ENCODE measurements at places on chromosomes 11 and 22. TPM values are rescaled to one million over a fixed set of nuclear protein-coding genes. Genes with fewer than 3 reads are reported as not detected.

Gene TMEM121B
- 0.15 TPM for total RNA-seq

Gene SORL1
- 46.9 TPM for total RNA-seq

Gene DSCAML1
- total RNA-seq = 0.48 TPM

Gene FRMD8
- total RNA-seq = 49.8 TPM

Gene RAPSN
- 0.29 TPM for total RNA-seq

Gene DPP3
- 80.1 TPM for total RNA-seq

Gene OR5AK2
- total RNA-seq = not detected

Gene OVOL1
- not detected for total RNA-seq

Gene BRMS1
- 66.1 TPM for total RNA-seq

Gene RIN1
- 1.5 TPM for total RNA-seq

Gene VSTM5
- not detected for total RNA-seq

Gene TRPM5
- not detected for total RNA-seq

Gene UBXN1
- total RNA-seq = 142 TPM

Gene EMID1
- not detected for total RNA-seq

Gene OR5B21
- 0.42 TPM for total RNA-seq

DNA sequence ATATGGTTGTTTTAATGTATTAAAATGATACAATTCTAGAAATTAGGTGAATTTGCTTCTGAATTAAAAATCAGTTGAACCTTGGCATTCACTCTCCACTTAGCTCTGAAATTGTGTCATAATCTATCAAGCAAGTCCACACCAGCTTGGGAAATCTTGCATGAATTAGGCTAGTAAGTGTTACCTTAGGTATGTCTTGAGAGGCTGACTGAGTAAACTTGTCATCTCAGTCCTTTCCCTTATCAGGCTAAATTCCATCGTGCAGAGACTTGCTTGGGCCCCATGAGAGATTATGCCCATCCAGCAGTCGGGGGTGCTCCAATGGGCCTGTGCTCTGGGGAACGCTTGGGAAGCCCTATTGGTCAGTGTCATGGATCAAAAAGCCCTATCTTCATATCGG is 33.9 kb upstream of the ST14 start:
- no peaks in the 10 kb centered on the region for H3K27me3 ChIP-seq
- no peak overlapping the region for H3K4me3 ChIP-seq
- DNase-seq = no peak
- H3K36me3 ChIP-seq = peaks cover 12% of the 10 kb centered on the region

GRCh38 chr11:32313477-32313876 is 121.9 kb downstream of the WT1 start:
- H3K4me1 ChIP-seq = no peaks in the 10 kb centered on the region
- no peak overlapping the region for H3K27ac ChIP-seq
- H3K27me3 ChIP-seq = no peaks in the 10 kb centered on the region

DNA sequence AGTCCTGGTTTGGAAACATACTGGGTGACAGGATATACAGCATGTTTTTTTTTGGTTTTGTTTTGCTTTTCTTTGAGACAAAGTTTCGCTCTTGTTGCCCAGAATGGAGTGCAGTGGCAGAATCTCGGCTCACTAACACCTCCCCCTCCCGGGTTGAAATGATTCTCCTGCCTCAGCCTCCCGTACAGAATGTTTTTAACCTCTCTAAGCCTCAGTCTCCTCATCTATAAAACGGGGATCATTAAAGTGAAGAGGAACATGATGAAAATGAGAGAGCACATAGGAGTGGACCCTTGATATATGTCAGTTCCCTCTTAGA is 28.1 kb upstream of the SCARF2 start:
- H3K4me1 ChIP-seq = peaks cover 67% of the 10 kb centered on the region
- peaks cover 2% of the 10 kb centered on the region for H3K36me3 ChIP-seq
- no peaks in the 10 kb centered on the region for H3K27me3 ChIP-seq
- DNase-seq = no peak
- H3K27ac ChIP-seq = no peak overlapping the region

GRCh38 chr11:36478700-36479329 is 31.3 kb downstream of the TRAF6 start:
- H3K36me3 ChIP-seq = no peaks in the 10 kb centered on the region
- H3K4me3 ChIP-seq = no peak overlapping the region
- no peak overlapping the region for H3K27ac ChIP-seq
- no peaks in the 10 kb centered on the region for H3K27me3 ChIP-seq

- no peak overlapping the region for H3K27ac ChIP-seq
- H3K36me3 ChIP-seq = no peaks in the 10 kb centered on the region
- no peaks in the 10 kb centered on the region for H3K27me3 ChIP-seq
- DNase-seq = no peak
- no peak overlapping the region for H3K4me3 ChIP-seq
Observed at GRCh38 chr11:111445586-111445985, 66.5 kb upstream of the POU2AF1 start.

DNA sequence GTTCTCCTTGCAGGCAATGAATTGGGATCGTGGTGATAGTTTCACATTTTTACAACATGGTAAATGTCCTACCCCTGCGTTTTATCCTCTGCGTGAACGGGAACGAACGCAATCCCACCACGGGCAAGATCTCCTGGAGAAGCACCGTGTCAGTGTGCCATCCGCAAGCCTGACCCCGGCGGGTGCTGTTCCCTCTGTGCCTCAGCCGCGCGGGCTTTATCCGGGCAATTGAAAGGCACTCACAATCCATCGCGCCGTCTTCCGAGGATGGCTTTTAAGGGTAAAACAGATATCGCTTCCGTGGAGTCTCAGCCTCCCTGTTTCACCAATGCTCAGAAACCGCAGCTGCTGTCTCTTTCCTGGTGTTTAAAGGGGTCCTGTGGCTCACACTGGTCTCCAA is 1387.5 kb downstream of the BRD1 start:
- H3K36me3 ChIP-seq = no peaks in the 10 kb centered on the region
- H3K4me1 ChIP-seq = no peaks in the 10 kb centered on the region
- H3K27me3 ChIP-seq = no peaks in the 10 kb centered on the region
- no peak for DNase-seq
- H3K27ac ChIP-seq = no peak overlapping the region
- no peak overlapping the region for H3K4me3 ChIP-seq

GRCh38 chr11:67273260-67273990 is 7.2 kb downstream of the GRK2 start:
- peak overlapping the region; percentile 3 for H3K27ac ChIP-seq
- no peak for DNase-seq
- peaks cover 32% of the 10 kb centered on the region for H3K36me3 ChIP-seq

DNA sequence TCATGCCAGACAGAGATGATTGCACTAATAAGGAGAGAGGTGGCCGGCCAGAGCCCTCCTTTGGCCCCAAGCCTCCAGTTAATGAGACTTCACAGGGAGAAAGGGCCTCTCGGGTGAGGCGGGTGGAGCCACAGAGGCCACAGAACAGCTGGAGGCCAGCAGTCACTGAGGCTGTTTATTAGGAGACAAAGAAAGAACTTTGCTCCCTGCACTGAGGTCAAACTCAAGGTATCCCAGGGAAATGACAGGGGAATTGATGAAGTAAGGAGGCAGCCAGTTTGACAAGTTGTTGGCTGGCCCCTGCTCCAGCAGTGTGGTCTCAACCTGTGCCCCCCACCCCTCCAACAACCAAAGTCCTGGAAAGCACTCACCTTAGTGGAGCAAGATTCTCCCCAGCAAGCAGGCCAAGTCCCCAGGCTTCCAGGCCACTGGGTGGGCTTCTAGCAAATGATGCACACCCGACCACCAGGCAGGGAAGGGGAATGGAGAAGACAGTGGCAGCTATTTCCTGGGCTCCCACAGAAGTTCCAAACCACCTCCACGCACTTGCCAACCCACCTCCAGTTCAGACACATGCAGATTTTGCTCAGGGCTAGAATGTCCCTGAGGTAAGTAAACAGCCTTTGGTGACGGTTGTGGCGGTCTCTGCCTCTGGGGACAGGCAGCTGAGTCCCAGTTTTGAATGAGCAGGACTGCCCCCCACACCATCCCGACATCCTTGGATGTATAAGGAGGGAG is 53.2 kb downstream of the RPUSD4 start:
- no peaks in the 10 kb centered on the region for H3K27me3 ChIP-seq
- H3K36me3 ChIP-seq = no peaks in the 10 kb centered on the region
- H3K4me3 ChIP-seq = no peak overlapping the region
- no peak overlapping the region for H3K27ac ChIP-seq
- no peak for DNase-seq

- H3K4me1 ChIP-seq = peaks cover 23% of the 10 kb centered on the region
- no peak overlapping the region for H3K27ac ChIP-seq
- peaks cover 13% of the 10 kb centered on the region for H3K27me3 ChIP-seq
Observed at GRCh38 chr22:19720999-19721329, 2.4 kb upstream of the GP1BB start.

DNA sequence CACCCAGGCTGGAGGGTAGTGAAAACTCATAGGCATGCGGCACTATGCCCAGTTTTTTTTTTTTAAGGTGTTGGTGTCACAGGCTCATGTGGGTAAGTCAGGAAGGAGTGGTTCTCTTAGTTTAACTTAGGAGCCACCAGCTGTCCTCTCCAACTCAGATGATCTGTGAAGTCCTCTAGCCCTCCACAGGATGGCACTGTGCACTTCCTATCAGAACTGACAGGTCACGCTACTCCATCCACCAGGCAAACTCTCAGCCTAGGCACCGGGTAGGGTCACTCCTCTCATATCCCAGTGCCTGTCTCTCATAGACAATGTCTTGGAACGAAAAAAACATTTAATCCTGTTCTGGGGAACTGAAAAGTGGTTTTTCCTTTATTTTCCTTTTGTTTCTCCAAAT is 16.5 kb downstream of the NAP1L4 start:
- H3K27ac ChIP-seq = no peak overlapping the region
- peaks cover 10% of the 10 kb centered on the region for H3K4me1 ChIP-seq
- no peaks in the 10 kb centered on the region for H3K27me3 ChIP-seq

DNA sequence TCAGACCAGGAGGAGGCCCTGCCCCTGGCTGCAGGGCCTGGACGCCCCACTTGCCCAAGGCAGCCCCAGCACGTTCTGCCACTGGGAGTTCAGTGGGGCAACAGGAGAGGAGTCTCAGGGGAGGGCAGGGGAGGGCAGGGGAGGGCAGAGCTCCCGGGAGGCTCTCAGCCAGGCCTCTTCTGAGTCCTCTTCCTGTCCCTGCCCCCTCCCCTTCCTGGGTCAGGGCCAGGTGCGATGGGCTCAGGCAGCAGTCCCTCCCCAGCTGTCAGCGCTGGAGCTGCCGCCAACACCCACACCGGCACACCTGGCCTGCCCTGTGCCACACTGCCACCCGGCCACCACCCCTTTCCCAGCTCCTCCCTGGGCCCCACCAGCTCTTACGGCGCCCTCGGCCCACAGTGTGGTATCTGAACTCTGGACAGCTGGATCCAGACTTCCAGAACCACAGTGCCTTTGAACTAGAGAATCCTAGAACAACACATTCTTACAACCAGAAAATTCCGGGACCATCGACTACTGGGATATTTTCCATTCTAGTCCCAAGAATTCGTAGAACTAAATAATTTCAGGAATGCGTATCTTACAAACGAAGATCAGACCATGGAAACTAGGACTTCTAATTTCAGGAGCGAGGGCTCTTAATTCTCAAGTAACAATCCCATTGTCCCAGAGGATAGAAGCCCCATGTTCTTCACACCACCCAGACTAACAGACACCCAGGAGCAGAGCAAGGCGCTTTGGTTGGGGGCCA is 21.8 kb downstream of the RPL3 start:
- no peak overlapping the region for H3K4me3 ChIP-seq
- H3K27me3 ChIP-seq = no peaks in the 10 kb centered on the region
- H3K4me1 ChIP-seq = no peaks in the 10 kb centered on the region
- DNase-seq = no peak

GRCh38 chr11:121154486-121155314 is 53.7 kb downstream of the TECTA start:
- H3K4me3 ChIP-seq = no peak overlapping the region
- H3K27ac ChIP-seq = no peak overlapping the region
- no peaks in the 10 kb centered on the region for H3K4me1 ChIP-seq
- no peaks in the 10 kb centered on the region for H3K36me3 ChIP-seq

GRCh38 chr11:104523611-104524010 is 359.7 kb upstream of the PDGFD start:
- no peaks in the 10 kb centered on the region for H3K27me3 ChIP-seq
- no peaks in the 10 kb centered on the region for H3K4me1 ChIP-seq
- H3K36me3 ChIP-seq = no peaks in the 10 kb centered on the region
- no peak for DNase-seq

DNA sequence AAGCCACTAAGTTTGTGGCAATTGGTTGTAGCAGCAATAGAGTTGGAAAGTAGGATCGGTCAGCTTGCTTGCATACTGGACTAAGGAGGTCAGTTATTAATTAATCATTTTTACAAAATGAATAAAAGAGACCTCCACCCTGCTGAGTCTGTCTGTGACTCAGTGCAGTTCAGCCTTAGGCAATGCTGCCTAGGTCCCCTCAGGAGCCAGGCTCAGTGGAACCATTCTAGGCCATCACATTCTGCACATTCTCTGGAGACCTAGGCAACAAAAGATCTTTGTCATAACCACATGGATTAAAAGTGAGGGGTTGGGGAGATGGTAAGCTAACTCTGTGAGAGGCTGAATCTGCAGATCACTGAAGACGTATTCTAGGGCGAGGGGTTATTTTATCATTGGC is 178.7 kb upstream of the CADM1 start:
- no peaks in the 10 kb centered on the region for H3K4me1 ChIP-seq
- H3K4me3 ChIP-seq = no peak overlapping the region
- H3K27me3 ChIP-seq = no peaks in the 10 kb centered on the region

- no peak for DNase-seq
- no peaks in the 10 kb centered on the region for H3K36me3 ChIP-seq
- H3K27me3 ChIP-seq = no peaks in the 10 kb centered on the region
- H3K27ac ChIP-seq = no peak overlapping the region
- no peaks in the 10 kb centered on the region for H3K4me1 ChIP-seq
- H3K4me3 ChIP-seq = no peak overlapping the region
Observed at GRCh38 chr22:32333769-32334659, 23.7 kb upstream of the RFPL3 start.

DNA sequence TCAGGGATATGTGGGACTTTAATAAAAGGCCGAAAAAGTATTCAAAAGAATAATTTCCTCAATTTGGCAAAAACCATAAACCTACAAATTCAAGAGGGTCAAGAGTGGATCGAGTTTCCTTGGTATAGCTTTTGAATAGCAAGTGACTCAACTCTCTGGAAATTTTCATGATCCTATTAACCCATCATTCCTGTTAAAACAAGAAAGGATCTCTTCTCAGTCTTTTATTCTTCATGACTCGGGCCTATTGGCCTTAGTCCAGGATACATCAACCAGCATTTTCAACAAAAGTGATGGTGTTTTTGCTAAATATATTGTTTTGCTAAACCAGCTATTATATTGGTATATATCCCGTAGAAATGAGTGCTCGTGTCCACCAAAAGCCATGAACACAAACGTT is 110.3 kb downstream of the ATXN10 start:
- H3K4me3 ChIP-seq = no peak overlapping the region
- H3K27me3 ChIP-seq = no peaks in the 10 kb centered on the region
- H3K4me1 ChIP-seq = no peaks in the 10 kb centered on the region
- no peaks in the 10 kb centered on the region for H3K36me3 ChIP-seq

All from CD8-positive, alpha-beta memory T cell (primary cell).